ENCODE measurements at places on chromosomes 3 and 15.

DNA sequence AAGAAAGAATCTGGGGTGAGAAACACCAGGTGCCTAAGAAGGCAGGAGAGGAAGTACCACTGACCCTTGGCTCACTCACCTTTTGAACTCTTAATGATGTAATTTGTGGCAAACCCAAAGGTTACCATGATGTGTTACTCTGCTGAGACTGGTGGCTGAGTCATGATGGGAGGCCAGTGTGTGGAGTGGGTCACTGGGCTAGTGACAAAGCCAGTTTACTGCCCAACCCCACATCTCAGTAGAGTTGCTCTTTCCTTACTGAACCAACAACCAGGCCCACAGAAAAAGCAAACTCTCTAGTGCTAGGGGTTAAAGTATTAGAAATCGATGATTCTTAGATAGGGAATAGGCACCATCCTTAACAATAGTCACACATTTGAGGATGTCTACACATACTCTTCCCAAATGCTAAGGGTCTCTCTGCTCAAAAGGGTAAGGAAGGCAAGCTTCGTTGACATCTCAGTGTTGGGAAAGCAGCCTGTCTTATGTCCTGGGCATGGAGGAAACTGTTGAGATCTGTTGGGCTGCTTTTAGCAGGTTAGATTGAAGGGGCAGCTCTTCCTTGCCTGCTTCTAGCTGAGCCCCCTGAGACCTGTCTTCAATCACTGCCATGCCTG is 3.1 kb downstream of the RBP2 start:
- DNase-seq = no peak

DNA sequence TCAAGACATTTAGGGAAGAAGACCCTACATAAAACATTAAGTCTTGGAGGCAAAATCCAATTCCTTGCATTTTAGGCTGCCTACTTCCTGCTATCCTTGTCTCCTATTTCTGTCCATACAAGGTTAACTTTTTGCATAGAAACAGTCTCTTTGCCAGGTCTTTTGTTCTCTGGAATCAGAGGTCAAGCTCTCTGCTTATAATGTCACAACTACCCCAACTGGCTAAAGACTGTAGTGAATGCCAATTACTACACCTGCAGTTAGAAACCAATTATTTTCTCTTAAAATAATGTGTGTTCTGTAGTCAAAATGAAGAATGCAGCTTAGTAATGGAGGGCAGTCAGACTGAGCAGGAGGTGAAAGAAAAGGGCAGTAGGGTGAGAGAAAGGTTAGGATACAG is 856.2 kb downstream of the TUSC7 start:
- DNase-seq = no peak

DNA sequence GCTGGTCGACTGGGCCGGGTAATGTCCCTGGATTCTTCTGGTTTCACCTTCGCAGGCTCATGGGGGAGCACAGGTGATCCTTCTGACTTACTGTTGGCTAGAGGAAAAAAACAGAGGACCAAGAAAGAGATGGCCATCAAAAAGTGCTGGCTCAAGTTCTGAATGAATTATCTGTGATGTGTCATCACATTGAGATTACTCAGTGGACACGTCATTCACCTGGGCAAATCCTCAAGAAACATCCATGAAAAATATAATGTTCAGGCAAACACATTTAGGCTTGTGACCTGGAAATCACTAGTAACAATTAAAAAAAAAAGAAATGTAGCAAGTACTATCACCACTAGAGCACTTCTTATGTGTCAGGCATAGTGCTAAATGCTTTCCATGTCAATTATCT is 81.5 kb upstream of the SLC2A2 start:
- no peak for DNase-seq

DNA sequence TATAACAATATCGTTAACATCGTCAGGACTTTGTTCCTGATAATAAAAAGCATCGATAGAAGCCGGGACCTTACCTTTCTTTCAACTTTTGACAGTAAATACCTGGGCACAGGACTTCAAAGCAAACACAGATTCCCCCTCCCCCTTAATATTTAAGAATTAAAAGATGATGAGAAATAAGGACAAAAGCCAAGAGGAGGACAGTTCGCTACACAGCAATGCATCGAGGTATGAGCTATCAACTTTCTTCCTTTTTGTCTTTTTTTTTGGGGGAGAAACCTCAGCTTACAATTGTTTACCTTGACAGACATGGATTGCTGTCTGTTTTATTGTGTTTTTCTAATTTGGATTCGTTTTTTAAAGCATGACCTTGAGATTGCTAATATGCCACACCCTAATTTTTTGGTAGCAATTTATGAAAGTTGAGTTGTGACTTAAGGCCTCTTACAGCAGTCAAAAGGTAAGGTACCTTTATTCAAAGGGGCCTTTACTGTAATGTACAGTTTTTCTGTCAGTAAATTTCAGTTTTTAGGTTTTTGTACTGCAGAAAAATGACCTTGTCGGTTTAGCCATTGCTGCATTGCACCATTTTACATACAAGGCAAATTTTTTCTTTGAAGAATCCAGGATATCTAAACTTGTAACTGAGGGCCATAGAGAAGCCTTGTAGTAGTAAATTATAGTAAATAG is 1.1 kb downstream of the CHD2 start:
- peak; percentile 37 for DNase-seq

DNA sequence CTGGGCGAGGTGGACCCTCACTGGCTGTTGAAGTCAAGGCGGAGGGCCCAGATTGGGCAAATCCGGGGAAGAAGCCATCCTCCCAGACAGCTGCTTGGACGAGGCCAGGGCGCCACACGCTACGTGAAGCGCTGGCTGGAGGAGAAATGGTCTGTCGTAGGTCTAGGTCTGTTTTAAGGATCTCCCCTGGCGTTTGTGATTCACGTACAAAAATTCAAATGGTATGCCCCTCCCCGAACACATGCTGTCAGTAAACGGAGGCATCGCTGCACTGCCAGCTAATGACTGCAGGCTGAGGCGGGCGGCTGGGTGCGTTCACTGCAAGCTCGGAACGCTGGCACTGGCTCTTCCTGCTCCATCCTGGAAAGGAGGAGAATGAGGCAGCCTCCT is 69.9 kb downstream of the EPHB3 start:
- no peak for DNase-seq

GRCh38 chr3:36792342-36792741 is 28.0 kb upstream of the DCLK3 start:
- DNase-seq = peak; percentile 6

DNA sequence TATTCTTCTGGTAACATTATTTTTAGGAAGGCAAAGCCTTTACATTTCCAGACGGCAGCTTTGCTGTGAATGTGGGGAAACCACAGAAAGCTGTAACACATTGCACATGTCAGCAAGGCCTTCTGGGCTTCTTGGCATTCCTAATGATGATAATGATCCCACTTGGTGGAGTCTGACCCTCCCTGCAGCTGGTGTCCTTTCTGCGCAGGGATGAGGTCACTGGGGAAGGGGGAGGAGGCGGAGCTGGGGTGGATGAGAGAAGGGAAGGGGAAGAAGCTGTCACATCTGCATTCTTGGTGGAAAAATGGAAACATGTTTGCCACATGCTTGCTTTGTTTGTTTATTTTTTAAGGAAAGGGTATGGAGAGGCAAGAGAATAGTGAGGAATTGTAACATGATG is 68.6 kb downstream of the FILIP1L start:
- DNase-seq = peak; percentile 38

GRCh38 chr3:156685198-156685597 is 10.8 kb downstream of the TIPARP start:
- DNase-seq = peak; percentile 6

- DNase-seq = no peak
Measured at GRCh38 chr3:136979204-136979603, 21.4 kb downstream of the IL20RB start.

DNA sequence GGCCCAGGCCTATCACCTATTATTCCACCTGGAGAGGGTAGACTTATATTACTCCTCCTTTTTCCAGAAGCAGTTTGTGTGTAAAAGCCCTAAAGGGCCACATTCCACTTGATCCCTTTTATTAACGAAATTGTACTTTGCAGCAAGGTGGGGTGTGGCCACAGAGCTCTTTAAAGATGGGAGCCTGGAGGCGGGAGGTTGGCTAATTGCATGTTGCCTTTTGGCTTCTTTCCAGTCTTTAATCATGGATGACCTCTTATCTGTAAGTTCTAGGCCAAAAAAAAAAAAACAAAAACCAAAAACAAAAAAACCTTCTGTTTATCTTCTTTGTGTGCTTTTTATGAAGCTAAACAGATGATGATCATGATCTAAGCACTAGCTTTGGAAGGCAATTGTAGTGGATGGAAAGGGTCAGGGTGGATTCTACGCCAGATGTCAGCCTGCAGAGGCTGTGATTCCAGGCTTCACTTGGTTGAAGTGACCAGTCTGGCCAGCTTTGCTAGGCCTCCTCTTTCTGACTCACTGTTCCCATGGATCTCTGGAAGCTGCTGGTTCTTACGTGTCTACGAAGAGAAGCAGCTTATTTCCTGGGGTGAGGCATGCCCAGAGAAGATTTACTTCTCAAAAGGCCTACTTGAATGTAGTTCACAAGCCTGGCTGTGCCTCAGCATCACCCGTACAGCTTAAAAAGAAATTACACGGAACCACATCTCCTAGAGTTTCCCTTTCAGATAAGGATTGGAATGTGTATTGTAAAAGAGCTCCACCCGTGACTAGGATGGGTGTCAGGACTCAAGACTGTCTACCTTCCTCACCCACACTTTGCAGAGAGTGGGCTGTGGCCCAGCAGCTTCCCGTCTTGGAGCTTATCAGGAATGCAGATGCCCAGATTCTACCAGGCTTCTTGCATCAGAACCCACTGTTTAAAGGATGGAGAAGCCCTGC is 330.9 kb upstream of the C2CD4B start:
- DNase-seq = peak; percentile 81

GRCh38 chr3:80230962-80231361 is 463.2 kb upstream of the ROBO1 start:
- DNase-seq = no peak

DNA sequence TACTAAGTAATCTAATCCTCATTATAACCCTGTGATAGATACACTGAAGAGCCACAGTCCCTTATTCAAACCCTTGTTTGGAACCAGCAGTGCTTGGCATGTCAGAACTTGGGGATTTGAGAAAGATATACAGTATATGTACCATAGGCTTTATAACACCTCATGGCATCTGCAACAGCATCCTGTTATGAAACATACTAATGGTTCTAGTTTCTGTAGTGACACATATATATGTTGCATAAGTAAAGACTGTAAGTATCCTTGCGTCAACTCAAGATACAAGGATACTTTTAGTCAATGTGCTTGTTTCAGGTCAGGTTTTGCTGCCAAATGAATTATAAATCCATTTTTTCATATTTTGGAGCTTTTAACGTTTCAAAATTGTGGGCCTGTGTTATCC is 58.5 kb downstream of the CCNL1 start:
- no peak for DNase-seq

GRCh38 chr3:135131290-135131689 is 336.2 kb downstream of the EPHB1 start:
- DNase-seq = no peak

DNA sequence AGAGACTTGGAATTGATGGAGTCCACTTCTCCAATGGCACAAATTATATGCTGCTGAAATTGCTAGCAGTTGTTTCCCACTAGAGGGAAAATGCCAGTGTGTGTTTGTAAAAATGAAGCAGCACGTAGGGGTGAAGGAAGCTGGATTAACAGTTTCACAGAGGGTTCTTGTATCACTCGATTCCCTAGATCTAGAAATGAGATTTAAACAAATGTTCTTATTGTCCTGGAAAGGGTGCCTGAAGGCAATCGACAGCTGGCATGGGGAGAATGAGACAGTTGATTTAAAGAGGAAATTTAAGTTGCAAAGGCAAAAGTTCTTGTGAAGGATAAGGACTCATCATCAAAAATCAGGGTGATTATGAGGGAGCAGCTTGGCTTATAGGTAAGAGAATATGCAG is 234.8 kb upstream of the ARPP21 start:
- DNase-seq = no peak

DNA sequence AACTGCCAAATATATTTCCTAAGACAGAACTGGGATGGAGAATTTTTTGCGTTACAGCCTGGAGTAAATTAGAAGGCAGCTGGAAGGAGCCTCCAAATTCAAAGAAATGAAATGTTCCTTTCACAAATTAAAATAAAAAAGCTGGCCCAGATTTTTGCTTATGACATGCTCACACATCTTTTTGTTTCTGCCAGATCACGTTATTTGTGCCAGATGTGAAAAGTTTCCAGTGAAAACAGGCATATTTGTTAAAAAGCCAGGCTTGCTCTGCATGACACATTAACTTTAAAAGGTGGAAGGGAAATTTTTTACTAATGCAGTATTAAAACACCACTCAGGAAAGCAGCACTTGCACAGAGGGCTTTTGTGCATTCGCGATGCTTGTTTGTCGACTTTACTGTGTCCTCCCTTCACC is 23.3 kb upstream of the ACKR4 start:
- no peak for DNase-seq

DNA sequence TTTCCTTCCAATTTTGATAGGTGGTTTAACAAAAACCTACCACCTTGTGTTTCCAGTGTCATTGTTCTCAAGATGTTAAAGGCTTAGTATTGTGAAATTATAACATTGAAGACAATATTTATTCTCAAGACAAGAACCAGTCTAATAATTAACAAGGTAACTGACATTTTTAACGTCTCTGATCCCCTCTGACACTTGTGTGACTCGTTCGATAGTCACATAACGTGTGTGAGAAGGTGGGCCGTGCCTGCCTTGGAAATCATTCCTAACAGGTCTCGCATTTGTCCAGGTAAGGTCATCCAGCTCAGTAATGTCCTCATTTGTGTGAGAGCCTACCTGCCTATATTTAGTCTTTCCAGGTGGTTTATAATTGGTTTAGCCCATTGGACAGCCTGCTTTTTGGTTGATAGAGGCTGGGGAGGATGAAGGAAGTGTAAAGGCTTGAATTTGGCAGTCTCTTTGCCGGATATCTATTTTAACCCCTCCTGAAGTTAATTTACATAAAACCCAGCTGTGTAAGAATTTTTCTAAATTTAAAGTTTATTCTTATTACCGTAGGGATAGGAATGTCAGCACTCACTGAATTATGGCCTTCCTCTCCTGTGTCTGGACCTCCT is 94.4 kb downstream of the AKAP13 start:
- DNase-seq = peak; percentile 13

GRCh38 chr3:148971401-148972163 is 19.8 kb upstream of the GYG1 start:
- no peak for DNase-seq

DNA sequence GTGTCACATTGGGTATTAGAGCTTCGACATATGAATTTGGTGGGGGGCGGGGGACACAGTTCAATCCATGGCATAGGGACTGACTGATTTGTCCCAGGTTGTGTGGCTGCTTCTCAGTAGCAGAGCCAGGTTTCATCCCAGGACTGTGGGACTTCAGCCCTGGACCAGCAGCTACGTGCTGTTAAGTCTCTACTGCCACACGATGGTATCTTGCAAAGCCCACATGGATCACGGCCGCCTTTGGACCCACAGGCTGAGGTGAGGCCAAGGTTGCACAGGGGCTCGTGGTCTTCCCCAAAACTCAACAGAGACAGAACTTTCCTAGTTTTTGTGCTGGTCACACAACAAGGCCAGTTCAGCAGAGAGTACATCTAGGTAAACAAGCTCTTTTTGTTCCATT is 97.4 kb downstream of the LRRK1 start:
- DNase-seq = no peak

- peak; percentile 95 for DNase-seq
Measured at GRCh38 chr15:90160781-90161727, 40.1 kb upstream of the SEMA4B start.

GRCh38 chr3:94961423-94962100 is 898.7 kb downstream of the NSUN3 start:
- DNase-seq = peak; percentile 87

- no peak for DNase-seq
Measured at GRCh38 chr3:151899996-151900395, 26.6 kb downstream of the SUCNR1 start.

All from NCI-H69 (cell line).